Placental pericyte (primary cell): ENCODE measurements at places on chromosomes 2 and 18. TPM values are rescaled to one million over a fixed set of nuclear protein-coding genes. Genes with fewer than 3 reads are reported as not detected.

Gene CCDC68
- 17.3 and 18.3 TPM in 2 replicates for total RNA-seq

Gene TMEM198
- 1.1 and 6.8 TPM in 2 replicates for total RNA-seq

Gene AFTPH
- total RNA-seq: 24.1 and 25.8 TPM in 2 replicates

Gene MC5R
- not detected in 2 replicates for total RNA-seq

Gene CDH2
- 121 and 355 TPM in 2 replicates for total RNA-seq

Gene MDH1B
- 0.43 and 1.3 TPM in 2 replicates for total RNA-seq
